Spinal cord (tissue), 10 donors: ENCODE measurements at places on chromosomes 12 and 14. TPM values are rescaled to one million over a fixed set of nuclear protein-coding genes. Genes with fewer than 3 reads are reported as not detected.
A peak's percentile ranks its signal among the peaks of the same experiment; 100 is the strongest.

HOXC13 gene
- total RNA-seq, result 0.10 TPM

KIF21A gene
- total RNA-seq, result 180 TPM

DNA sequence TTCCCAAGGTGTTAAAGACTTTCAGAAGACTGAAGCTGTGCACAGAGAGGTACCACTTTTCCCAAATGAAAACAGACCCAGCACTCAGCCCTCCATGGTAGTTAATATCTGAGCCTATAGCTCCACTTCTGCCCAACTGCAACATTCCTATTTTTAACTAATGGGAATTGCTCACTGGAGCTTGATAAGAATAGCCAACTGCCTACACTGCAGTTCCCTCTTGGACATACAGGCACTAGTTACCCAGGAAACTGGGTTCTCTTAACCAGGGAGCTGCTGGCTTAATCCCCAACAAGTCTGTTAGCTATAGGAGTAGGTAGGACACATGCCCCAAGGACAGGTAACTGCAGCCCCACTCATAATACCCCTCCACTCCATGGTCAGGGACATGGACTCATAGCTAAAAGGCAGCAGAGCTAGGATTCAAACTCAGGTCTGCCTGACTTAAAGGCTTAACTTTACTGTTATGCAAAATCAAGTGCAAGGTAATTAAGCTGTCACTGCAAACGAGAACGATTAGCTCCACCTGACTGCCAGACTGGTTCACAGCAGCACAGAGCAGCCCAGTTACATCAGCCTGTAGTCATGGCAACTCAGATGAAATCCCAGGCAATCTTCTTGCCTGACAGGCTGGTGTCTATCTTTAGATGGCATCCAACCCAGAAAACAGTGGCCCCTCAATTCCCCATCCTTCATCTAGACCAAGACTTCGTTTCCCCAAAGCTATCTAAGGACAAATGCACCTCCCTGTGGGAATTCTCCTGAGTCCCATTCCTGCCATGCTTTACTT lies 77.1 kb upstream of the ACTN1 start:
- H3K27me3 ChIP-seq, result no peaks in the 10 kb centered on the region
- no peak overlapping the region for H3K27ac ChIP-seq
- H3K4me1 ChIP-seq, result peaks cover 3% of the 10 kb centered on the region
- no peak overlapping the region for H3K4me3 ChIP-seq

DNA sequence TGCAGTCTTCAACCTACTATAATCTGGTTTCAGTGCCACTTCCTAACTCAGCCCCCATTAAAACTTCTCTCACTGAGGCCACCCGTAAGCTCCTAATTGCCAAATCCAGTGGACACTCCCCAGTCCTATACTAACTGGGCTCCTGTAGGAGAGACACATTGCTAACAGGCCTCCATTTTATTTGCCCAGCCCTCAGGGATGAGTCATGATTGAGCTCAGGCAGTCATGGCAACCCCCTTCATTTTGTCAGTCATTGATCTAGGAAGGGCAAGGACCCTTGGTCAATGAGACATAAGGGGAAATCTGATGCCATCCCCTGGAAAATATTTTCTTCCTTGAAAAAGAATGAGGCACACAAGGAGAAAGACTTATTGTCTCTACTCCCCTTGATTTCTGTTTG lies 70.1 kb upstream of the HIF1A start:
- DNase-seq, result no peak
- no peaks in the 10 kb centered on the region for H3K36me3 ChIP-seq
- no peak overlapping the region for H3K4me3 ChIP-seq
- no peaks in the 10 kb centered on the region for H3K27me3 ChIP-seq

- H3K27me3 ChIP-seq, result no peaks in the 10 kb centered on the region
- no peaks in the 10 kb centered on the region for H3K4me1 ChIP-seq
- H3K4me3 ChIP-seq, result no peak overlapping the region
- no peak overlapping the region for H3K27ac ChIP-seq
Observed at GRCh38 chr12:88419794-88420193, 160.5 kb downstream of the KITLG start.

GRCh38 chr14:76371066-76371465 lies 4.9 kb upstream of the ESRRB start:
- H3K36me3 ChIP-seq, result no peaks in the 10 kb centered on the region
- DNase-seq, result no peak
- H3K27ac ChIP-seq, result no peak overlapping the region

DNA sequence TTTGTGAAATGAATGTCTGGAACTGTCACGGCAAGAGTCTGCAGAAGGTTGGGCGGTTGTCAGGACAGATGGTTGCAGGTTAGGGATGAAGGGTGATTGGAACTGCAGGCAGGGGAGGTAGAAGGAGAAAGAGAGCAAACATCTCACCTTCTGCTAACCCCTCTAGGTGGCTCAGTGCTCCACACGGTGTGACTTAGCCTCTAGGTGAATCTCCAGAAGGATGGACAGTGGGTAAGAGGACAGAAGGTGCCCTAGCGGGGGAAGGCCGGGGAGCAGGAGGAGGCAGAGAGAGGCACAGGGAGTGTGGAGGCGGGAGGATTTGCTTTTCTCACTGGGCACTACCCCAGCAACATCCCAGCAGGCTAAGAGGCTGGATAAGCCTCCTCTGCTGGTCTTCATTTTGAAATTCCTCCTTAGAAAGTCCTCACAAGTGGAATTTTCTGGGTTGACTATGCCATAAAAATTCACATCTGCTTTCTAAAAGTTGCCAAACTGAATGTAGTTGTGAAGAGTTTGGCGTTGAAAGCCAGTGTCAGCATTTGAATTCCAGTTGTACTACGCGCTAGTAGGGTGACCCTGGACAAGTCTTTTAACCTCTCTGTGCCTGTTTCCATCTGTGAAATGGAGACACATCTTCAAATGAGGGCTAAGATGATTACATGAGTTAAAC lies 10.7 kb upstream of the GPR68 start:
- no peaks in the 10 kb centered on the region for H3K27me3 ChIP-seq
- peaks cover 50% of the 10 kb centered on the region for H3K4me1 ChIP-seq
- H3K4me3 ChIP-seq, result no peak overlapping the region
- DNase-seq, result no peak
- H3K36me3 ChIP-seq, result no peaks in the 10 kb centered on the region
- H3K27ac ChIP-seq, result no peak overlapping the region

GRCh38 chr14:91466192-91466591 lies 43.9 kb downstream of the PPP4R3A start:
- no peak overlapping the region for H3K4me3 ChIP-seq
- no peaks in the 10 kb centered on the region for H3K4me1 ChIP-seq
- peaks cover 22% of the 10 kb centered on the region for H3K36me3 ChIP-seq
- peak; percentile 12 for DNase-seq
- no peaks in the 10 kb centered on the region for H3K27me3 ChIP-seq

DNA sequence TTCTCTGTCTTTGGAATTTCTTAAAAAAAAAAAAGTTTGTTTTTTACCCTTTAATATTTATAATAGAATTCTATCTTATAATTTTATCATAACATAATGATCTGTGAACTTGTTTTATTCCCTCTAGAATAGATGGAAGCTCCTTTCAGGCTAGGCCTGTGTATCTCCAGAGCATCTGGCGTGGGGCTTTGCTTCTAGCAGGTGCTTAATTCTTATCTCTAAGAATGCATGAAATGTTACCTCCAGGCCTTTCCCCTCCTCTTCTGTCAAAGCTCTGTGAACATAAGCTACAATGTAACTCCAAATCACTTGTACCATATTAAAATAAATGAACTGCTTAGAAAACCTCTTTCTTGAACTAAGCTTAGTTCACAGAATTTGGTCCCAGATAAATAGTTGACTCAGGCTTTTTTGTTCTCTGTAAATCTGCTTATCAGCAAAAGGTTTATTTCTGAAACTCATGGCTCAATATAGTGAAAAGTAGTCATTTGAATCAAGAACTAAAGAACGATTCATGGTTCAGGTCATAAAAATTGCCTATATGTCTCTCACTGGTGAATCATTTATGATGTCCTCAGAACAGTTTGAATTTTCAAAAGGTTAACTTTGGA lies 407.1 kb downstream of the TRHDE start:
- no peak for DNase-seq
- H3K36me3 ChIP-seq, result no peaks in the 10 kb centered on the region
- no peak overlapping the region for H3K4me3 ChIP-seq
- H3K27ac ChIP-seq, result no peak overlapping the region
- H3K27me3 ChIP-seq, result no peaks in the 10 kb centered on the region

DNA sequence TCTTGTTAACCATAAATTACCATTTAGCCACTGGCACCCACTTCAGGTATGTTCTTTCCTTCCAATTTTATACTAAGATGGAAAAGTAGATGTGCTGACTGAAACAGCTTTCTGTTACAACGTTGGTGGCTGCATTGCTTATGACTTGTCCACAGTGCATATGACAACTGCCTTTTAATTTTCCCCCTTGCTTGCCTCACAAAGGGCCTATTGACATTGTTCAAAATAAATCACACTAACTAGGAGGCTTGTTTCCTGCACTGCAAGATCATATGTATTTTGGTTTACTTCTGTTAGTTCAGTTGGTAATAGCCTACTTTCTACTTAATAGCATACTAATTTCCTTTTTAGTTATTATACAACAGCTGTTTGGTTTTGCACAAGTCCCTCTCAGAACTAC lies 55.4 kb downstream of the SCAF11 start:
- DNase-seq, result peak; percentile 9
- no peak overlapping the region for H3K27ac ChIP-seq
- no peaks in the 10 kb centered on the region for H3K4me1 ChIP-seq
- peaks cover 2% of the 10 kb centered on the region for H3K36me3 ChIP-seq

DNA sequence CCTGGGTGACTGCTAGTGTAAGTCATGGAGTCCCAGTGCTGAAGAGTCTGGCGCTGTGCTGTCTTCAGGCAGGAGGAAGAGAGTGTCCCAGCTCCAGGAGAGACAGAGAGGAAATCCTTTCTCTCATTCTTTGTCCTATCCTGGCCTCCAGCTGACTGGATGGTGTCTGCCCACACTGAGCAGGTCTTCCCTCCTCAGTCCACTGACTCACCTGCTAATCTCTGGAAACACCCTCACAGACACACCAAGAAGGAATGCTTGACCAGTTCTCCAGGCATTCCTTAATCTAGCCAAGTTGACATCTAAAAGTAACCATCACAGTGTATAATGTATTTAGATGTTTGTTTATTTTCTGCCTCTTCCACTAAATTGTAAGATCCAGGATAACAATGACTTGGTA lies 53.9 kb downstream of the EMP1 start:
- no peak overlapping the region for H3K4me3 ChIP-seq
- H3K4me1 ChIP-seq, result no peaks in the 10 kb centered on the region
- no peaks in the 10 kb centered on the region for H3K36me3 ChIP-seq
- H3K27me3 ChIP-seq, result no peaks in the 10 kb centered on the region
- no peak overlapping the region for H3K27ac ChIP-seq
- no peak for DNase-seq

DNA sequence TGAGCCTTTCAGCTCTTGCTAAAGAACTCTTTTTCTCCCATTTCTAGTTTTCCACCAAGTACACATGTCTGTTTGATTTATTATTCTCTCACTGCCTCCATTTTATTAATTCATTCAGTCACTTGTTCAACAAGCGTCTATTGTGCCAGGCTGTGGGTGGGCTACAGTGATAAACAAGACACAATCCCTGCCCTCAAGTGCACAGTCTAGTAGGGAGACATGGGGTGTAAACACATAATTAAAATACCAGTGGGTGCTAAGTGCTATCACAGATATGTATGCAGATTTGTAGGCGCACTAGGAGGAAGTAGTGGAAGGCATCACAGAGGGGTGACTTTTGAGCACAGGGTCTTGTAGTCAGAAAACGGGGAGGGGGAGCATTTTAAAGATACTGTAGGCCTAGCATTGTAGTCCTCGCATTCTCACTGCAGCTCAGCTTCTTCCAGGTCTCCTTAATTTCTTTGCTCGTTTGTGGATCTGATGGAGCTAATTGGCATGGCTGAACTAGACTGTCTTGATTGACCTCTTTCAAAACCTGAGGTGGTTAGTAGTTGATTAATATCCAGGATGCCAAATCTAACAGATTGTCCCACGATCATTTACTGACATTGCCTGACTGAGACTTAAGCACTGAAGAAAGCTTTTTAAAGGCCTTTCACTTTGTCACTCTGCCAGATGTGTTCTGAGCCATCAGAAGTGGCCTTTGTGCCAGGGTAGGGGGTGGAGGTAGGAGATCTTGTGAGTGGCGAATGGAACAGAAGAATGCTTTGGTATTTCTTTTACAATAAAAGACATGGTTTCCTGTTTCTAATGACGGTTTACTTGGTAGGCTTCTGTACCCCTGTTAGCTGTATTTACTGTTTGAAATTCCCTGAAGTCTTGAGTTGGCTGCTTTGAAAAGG lies 116.9 kb downstream of the DIP2B start:
- no peaks in the 10 kb centered on the region for H3K36me3 ChIP-seq
- no peak overlapping the region for H3K4me3 ChIP-seq
- peaks cover 20% of the 10 kb centered on the region for H3K4me1 ChIP-seq
- no peak for DNase-seq
- H3K27ac ChIP-seq, result peak overlapping the region; percentile 79
- H3K27me3 ChIP-seq, result no peaks in the 10 kb centered on the region

DNA sequence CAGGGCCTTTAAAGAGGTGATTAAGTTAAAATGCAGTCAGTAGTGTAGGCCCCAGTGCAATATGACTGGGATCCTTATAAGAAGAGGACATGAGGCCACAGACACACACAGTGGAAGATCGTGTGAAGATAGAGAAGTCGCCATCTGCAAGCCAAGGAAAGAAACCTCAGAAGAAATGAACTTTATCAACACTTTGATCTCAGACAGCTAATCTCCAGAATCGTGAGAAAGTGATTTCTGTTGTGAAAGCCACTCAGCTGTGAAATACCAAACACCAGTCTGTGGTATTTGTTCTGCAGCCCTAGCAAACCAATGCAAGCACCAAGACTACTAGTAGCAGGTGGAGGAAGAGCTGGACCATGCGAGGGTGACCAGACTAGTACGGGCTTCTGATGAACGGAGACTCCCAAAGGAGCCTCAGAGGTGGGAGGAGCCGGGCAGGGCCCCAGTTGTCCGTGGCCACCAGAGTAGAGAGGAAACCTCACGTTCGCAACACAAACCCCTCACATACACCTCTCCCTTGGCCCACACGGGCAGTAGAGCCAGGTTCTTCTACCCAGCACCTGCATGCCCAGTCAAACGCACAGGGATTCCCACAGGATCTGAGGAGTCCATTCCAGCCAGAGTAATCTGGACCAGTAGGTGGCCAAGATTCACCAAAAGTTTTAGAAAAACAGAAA lies 243.0 kb downstream of the TTC8 start:
- H3K36me3 ChIP-seq, result no peaks in the 10 kb centered on the region
- no peak overlapping the region for H3K27ac ChIP-seq
- no peak overlapping the region for H3K4me3 ChIP-seq
- DNase-seq, result no peak
- H3K4me1 ChIP-seq, result no peaks in the 10 kb centered on the region
- H3K27me3 ChIP-seq, result no peaks in the 10 kb centered on the region

GRCh38 chr12:96720363-96720705 lies 186.7 kb upstream of the NEDD1 start:
- no peak for DNase-seq
- no peaks in the 10 kb centered on the region for H3K36me3 ChIP-seq
- H3K27me3 ChIP-seq, result no peaks in the 10 kb centered on the region
- no peak overlapping the region for H3K4me3 ChIP-seq
